ENCODE measurements at places on chromosomes 6 and 20.

DNA sequence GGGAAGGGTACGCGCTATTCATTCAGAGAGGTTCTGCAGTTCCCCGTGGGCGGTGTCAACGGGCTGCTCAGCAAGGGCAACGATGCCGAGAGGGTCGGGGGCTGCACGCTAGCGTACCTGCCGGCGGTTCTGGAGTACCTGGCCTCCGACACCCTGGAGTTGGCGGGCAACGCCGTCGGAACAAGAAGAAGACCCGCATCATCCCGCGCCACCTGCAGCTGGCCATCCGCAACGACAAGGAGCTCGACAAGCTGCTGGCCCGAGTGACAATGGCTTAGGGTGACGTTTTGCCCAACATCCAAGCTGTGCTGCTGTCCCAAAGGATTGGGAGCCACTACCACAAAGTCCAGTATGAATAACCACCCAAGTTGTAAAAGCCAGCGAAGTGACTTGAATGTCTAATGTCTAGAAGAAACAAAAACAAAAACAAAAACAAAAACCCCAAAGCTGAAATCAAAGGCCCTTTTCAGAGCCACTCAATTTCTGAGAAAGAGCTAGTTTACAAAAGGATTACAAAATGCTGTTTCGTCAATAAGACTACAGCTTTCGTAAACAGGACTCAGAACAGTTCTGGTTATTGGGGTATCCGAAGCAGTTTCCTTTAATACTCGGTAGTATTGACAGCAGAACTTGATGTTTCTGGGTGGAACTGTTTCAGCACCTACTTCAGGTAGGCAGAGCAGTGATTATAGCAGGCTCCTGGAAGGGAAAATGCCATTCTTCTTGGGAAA is 21.9 kb upstream of the SLC17A4 start:
- no peak for DNase-seq

DNA sequence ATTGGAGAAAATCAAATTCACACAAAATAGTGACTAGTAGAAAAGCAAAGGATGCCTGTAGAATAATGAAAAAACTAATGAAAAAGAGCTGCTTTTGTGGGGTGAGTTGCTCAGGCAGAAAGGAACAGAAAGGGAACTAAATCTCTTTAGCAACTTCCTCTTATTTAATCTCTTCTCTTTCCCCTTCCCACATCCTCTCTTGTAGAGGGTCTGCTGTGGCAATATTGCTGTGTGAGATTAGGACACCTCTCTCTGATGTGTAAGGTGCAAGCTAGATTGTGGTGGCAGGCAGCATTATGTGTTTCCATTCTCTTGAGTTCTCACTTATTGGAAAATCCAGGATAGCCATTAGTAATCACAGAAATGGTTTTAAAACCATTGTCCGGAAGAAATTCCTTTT is 49.7 kb downstream of the SYNE1 start:
- no peak for DNase-seq

- DNase-seq = peak; percentile 9
Measured at GRCh38 chr6:139996253-139996834, 621.9 kb upstream of the CITED2 start.

DNA sequence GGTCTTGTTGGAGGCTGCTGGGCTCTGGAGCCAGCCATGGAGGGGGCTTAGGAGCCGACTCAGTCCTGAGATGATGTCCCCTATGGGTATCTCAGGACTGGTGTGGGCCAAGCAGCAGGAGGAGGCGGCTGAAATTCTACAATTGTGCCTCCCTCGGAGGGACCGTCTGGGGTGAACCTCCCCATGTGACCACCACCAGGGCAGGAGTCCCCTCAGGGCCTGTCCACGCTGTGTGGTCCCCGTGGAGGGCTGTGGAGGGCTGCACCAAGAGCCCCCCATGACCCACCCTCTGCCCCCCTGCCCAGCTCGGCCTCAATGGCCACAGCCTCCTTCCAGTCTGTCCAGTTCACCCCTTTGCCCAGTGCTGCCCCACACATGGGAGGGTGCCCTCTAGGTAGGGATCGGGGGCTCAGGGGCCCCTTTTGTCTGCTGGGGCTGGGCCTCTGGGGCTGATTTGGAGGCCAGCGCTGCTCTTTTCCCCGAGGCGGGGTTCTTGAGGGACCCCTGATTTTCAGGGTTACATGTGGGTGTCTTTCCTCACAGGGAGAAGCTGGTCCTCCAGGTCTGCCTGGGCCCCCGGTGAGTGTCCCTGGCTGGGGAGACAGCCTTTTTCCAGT is 1.2 kb downstream of the COL9A3 start:
- DNase-seq = no peak

- no peak for DNase-seq
Measured at GRCh38 chr6:46370622-46371021, 120.6 kb downstream of the RCAN2 start.

GRCh38 chr6:129753422-129753821 is 43.4 kb upstream of the ARHGAP18 start:
- no peak for DNase-seq

- no peak for DNase-seq
Measured at GRCh38 chr6:150443621-150444020, 74.8 kb downstream of the IYD start.

GRCh38 chr6:36594816-36595643 is 868 bp downstream of the SRSF3 start:
- no peak for DNase-seq

DNA sequence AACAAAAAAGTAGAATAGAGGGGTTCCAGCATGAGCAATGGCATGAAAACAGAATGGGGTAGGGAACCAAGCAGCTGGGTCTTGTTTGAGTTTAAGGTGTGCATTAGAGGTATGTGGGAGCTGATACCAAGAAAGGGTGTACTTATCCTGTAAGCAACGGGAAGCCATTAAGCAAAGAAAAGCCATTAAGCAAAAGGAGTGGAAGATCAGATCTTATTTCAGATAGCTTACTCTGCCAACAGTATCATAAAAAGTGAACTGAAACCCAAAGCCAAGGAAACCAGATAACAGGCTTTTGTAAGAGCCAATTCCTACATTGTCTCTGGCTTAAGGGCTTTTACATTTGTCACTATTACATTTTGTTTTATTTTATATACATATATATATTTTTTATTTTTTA is 21.3 kb upstream of the BEND6 start:
- DNase-seq = no peak

GRCh38 chr6:108941859-108942258 is 93.6 kb downstream of the ARMC2 start:
- no peak for DNase-seq

GRCh38 chr6:161434350-161434749 is 160.5 kb upstream of the AGPAT4 start:
- DNase-seq = no peak

- no peak for DNase-seq
Measured at GRCh38 chr6:148999929-149000468, 253.2 kb downstream of the UST start.

GRCh38 chr6:167093922-167094432 is 28.9 kb upstream of the CCR6 start:
- DNase-seq = no peak

- no peak for DNase-seq
Measured at GRCh38 chr6:156687789-156688619, 89.2 kb upstream of the ARID1B start.

- no peak for DNase-seq
Measured at GRCh38 chr6:110408901-110409300, 6.5 kb downstream of the DDO start.

- DNase-seq = no peak
Measured at GRCh38 chr20:61575151-61575937, 323.3 kb downstream of the CDH4 start.

- DNase-seq = no peak
Measured at GRCh38 chr6:45387236-45387635, 9.5 kb upstream of the SUPT3H start.

DNA sequence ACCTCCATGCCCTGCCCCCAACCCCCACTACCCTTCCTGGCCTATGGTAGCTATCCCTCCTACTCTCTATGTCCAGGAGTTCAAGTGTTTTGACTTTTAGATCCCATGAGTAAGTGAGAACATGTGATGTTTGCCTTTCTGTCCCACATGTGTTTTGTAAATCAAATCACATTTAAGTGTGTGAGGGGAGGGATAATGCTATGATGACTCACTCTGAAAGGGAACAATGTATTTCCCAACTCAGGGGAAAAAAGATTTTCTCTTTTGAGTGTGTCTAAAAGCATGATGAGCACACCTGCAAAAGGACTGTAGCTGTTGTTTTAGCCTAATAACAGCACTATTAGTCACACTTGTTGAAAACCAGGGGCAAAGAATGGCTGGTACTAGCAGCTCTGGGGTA is 193.7 kb downstream of the GJA10 start:
- DNase-seq = no peak

GRCh38 chr6:103675807-103676406 is 1183.8 kb downstream of the HACE1 start:
- no peak for DNase-seq

DNA sequence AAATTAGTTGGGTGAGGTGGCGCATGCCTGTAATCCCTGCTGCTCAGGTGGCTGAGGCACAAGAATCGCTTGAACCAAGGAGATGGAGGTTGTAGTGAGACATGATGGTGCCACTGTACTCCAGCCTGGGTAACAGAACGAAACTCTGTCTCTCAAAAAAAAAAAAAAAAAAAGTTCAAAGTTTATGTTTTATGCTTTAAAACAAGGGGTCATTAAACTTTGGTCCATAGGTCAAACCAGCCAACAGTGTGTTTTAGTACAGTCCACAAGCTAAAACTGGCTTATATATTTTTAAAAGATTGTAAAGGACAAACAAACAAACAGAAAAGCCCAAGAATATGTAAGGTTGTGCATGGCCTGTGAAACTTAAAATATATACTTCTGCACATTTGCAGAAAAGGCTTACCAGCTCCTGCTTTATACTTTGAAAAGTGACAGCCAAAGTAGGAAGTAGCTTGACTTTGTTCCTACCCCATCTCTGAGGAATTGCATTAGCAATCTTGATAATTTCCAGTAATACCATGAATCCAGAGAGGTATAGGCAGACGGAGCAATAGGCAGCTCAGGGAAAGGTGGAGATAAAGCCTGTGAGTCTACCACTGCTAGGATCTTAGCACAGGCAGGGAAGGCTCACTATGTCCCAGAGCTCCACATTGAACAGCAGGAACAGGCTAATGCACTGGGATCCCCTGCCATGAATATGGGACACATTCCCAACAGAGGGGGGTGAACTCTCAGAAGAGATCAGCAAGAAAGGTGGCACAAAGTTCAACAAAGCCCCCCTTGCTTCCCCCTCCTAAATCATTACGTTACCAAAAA is 30.5 kb downstream of the MCM8 start:
- no peak for DNase-seq

DNA sequence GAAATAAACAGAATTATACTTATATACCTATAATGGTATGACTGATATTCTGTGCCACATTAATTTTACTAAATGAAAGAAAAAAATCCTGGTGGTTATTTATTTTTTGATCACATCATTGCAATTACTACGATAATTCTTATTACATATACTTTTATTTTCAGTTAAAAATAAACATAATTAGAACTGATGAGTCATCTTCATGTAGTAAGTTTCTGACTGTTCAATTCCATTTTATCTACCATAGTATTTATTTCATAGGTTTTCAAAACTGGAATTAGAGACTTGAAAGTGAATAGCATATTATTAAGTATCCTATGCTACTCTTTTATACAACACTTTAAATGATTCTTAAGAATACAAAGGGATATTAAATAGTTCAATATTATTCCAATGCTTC is 80.3 kb downstream of the DTNBP1 start:
- no peak for DNase-seq

DNA sequence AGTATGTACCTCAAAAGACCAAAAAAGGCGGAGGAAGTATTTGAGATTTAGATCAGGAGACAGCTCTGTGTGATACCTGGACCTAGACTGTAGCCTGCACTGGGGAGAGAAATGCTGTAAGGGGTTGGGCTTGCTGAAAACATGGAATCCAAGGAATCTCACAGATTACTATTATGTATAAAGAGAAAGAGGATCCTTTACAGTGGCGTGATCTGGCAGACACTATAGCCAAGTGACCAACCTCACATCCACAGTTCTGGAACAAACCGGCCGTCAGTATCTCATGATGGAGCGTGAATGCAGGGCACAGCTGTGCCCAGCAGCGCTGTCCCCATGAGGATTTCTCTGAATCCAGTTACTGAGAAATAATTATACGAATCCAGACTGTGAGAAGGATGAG is 12.3 kb downstream of the DDX27 start:
- no peak for DNase-seq

- DNase-seq = no peak
Measured at GRCh38 chr20:36929290-36929689, 22.2 kb downstream of the SAMHD1 start.

- DNase-seq = no peak
Measured at GRCh38 chr6:23659125-23659524, 466.9 kb upstream of the NRSN1 start.

DNA sequence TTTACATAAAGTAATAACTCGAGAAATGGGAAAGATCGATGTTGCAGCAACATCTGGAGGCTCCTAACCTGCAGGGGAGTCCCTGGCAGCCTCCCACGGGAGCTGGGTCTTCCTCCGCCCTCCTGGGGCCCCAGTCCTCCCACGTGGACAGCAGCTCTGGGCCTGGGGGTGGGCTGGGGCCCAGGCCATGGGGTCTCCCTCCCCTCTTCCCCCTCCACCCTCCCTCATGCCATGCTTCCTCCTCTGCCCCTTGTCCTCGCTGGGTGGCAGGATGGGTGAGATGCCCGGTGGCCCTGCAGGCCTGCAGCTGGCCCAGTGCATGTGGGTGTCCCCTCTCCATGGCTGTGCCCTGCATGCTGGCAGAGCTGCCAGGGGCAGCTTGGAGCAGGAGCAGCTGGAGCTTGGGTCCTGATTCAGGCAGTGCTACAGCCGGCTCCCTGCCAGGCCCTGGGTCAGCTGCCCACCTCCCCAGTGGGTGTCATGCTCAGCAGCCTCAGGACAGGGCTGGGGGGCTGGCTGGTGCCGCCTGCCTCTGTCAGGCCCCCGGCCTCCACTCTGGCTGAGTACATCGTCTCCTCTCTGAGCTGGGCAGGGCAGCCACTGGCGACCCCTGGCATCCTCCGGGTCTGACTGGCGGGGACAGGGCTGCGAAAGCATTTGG is 48.9 kb upstream of the BHLHE23 start:
- no peak for DNase-seq

Measured in GM19239 (cell line).